ENCODE measurements at places on chromosomes 1 and 21.

GRCh38 chr21:27693376-27693775 is 726.5 kb upstream of the ADAMTS5 start:
- no peak for DNase-seq

DNA sequence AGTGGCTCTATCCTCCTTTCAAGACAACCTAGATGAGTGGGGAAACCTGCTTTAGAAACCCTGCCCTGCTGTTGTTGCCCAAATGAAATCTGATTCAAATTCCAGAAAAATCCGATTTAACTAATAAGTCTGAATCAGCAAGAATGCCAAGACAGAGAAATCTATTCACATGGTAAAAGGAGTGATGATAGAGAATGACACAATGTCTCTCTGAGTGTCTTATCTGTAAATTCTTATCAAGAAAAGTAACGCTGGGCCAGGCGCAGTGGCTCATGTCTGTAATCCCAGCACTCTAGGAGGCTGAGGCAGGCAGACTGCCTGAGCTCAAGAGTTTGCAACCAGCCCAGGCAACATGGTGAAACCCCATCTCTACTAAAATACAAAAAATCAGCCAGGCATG is 13.7 kb upstream of the GUCA2A start:
- DNase-seq = no peak

DNA sequence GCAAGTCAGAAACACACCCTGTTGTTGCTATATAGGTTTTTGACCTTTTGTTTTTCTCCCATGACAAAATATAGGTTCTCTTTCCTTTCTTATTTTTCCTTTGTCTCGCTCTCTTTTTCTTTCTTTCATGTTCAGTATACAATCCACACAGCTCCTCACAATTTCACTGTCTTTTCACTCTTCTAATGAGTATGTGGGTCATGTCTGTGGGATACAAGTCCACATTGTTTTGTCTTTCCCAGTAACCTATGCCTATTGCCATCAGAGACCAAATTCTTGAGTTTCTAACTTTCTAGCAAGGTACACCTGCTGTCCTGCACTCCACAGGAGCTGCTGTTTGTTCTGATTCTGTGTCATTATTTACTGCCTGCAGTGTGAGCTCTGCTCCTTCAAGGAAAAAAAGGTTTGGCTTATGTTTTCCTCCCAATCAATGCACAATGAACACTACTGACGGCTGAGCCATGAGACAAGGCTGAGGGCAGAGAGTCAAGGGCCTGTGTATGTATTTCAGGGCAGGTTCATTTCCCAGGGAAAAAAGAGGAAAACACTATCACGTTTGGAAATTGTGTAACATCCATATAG is 453.8 kb downstream of the NEGR1 start:
- DNase-seq = no peak

DNA sequence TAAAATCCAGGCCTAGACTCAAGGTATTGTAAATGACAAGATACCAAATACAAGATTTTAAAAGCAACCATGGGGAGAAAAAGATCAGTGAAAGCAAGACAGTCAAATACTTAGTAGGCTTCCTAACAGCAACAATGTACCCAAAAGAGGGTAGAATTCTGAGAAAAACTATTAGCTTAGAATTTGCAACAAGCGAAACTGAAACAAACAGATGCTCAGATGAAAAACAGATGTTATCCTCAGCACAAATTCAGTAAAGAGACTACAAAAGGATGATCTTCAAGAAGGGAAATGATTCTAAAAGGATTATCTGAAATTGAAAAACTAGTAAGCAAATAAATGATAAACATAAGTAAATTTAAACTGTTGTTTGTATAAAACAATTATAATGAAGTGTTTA is 40.0 kb downstream of the PDC start:
- DNase-seq = no peak

GRCh38 chr1:42938645-42939615 is 19.7 kb downstream of the SLC2A1 start:
- DNase-seq = no peak

GRCh38 chr1:2210786-2211185 is 16.2 kb upstream of the FAAP20 start:
- no peak for DNase-seq

- no peak for DNase-seq
These were observed 12.0 kb upstream of the GIPC2 start for GRCh38 chr1:78033797-78034172.

- DNase-seq = no peak
These were observed 403.6 kb downstream of the RRAGC start for GRCh38 chr1:38455829-38456530.

DNA sequence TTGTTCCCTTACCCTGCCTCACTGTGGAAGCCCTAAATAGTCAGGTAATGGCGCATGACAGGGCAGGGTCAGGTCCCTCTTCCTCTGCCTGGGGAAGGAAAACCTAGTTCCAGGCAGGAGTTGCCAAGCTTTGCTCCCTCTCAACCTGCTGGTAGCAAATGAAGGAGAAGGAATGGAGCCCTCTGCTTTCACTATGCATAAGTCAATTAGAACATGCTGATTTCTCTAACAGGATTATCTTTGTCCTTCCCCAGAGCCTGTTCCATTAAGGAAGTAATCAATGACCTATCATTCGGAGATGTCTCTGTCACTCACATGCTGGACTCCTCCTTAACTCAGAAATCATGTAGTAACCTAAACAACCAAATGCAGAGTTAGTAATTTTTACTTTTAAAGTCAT is 161.8 kb upstream of the NFIA start:
- DNase-seq = no peak

- no peak for DNase-seq
These were observed 278.0 kb downstream of the RGS7 start for GRCh38 chr1:241079047-241079446.

DNA sequence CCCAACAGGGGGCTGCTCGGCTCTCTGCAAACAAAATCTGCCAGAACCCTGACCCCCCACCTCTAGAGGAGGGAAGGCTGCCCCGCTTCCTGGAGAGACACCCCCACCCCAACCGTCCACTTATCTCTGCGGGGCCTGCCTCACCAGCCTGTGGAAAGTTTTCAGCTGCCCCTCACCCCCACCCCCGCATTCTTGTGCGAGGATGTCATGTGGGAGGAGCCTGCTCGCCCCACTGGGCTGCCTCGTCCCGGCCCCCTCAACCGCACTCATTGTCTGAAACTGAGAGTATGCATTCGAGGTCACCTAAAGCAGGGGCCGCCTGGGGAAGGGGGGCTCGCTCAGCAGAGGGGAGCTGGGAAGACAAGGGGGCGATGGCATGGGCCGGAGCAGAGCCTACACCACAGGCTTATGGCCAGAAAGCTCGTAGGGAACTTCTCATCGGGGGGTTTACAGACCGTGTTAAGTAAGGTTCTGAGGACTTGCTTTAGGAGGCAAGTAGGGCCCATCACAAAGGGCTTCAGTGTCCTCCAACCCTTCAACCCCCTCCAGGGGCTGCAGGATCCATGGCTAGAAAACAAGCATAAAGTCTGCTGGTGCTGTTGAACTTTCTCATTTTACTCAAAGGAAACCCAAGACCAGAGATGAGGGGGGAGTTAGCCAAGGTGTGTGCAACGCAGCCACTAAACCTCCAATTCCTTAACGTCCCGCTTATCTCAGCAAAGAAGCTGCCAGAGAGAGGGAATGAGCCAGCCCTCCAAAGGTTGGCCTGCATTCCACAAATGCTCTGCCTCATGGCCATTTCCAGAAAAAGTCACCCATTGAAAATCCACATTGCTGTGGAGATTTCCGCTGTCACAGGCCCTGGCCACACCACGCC is 9.4 kb downstream of the EPHA2 start:
- no peak for DNase-seq

DNA sequence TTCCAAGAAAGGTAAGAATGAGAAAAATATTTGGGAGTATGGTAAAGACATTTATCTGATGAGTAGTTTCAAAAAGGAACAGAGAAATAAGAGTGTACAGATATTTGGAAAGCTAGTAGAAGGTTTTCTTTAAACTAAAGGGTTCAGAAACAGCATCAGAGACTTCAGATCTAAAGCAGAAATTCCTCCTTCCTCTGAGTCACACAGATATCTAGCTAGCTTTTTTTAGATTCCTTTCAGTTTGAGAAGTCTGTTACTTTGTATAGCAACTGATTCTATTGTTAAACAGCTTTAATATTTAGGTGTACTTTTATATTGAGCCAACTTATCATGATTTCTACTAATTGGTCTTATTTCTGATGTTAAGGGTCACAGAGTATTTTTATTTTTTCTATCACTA is 4.7 kb downstream of the AMY2B start:
- no peak for DNase-seq

GRCh38 chr1:154193821-154194220 is 1.9 kb upstream of the TPM3 start:
- DNase-seq = no peak

DNA sequence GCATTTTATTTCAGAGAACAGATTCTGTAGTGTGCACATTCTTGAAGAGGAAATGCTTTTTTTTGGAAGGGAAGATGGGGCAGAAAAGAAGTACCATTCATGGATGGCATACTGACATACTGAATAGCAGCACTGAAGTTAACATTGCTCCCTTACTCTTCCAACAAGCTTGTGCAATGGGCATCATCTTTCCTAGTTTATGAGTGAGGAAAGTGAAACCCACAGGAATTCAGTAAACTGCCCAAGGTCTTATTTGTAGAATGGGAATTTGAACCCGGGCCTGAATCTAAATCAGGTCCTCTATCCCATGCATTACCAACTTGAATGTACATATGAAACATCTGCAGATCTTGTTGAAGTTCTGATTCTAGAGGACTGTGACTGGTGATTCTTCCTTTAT is 215.7 kb upstream of the FGGY start:
- no peak for DNase-seq

GRCh38 chr1:158951956-158952355 is 20.6 kb downstream of the PYHIN1 start:
- no peak for DNase-seq

- no peak for DNase-seq
These were observed 96.0 kb downstream of the NOS1AP start for GRCh38 chr1:162165528-162165927.

- peak; percentile 35 for DNase-seq
These were observed 64.7 kb downstream of the SLC35A3 start for GRCh38 chr1:100034470-100034869.

GRCh38 chr1:89670163-89670562 is 37.2 kb downstream of the LRRC8C start:
- peak; percentile 85 for DNase-seq

- no peak for DNase-seq
These were observed 333.8 kb downstream of the ZP4 start for GRCh38 chr1:237556911-237557310.

GRCh38 chr21:26087223-26087918 is 83.2 kb downstream of the APP start:
- no peak for DNase-seq

GRCh38 chr1:4838231-4838630 is 183.8 kb downstream of the AJAP1 start:
- DNase-seq = no peak

DNA sequence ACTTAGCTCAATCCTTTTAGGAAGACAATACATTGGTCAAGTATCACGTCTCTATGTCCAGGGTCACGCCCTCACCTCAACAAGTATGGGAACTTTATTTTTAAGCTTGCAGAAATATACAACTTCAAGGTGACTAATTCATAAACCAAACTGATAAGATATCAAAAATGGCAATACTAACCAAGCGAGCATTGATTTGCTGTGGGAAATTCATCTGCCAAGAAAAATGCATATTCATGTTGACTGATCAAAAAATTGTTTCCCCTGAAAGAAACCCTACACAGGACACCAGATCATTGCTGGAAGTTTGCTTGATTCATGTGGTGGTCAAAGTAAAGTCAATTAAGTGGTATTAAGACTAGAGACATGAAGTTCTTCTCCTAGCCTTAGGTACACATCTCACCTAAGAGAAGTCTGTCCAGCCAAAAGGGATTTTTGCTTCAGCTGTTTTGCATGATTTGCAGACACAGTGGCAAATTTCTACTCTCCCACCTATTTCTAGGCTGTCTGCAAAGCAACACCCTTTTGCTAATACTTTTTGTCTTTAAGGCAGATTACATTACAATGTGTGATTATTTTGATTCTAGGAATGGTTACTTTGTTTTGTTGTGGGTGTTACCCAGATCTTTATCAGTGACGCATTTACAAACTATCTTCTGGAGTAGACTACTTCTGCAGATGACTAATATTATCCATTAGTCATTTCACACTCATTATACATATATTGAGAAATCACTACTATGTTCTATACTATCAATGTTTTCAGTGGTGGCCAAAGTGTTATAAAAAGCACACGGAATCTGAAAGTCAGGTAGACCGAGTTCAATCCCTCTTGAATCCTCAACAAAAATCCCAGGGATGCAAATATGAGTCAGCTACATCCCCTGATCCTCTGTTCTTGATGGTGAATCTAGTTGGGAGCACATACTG is 12.4 kb downstream of the SAMSN1 start:
- DNase-seq = peak; percentile 86

DNA sequence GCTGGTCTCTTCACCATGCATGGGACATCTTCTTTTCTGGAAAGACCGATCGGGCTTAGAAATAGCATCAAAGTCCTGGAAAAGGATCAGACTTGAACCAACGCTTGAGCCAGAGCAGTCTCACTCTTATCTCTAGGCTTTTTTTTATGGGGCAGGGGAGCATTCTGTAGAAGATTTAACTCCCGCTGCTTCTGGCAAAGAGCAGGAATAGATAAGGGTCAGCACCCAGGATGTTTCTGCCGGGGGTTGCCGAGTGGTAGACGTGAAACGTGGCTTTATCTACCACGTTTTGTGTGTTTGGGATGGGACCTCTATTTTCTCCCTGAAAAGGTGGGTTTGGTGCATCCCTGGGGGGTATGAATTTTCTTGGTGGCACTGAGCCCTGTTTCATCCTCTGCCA is 18.8 kb downstream of the SPSB1 start:
- DNase-seq = no peak

DNA sequence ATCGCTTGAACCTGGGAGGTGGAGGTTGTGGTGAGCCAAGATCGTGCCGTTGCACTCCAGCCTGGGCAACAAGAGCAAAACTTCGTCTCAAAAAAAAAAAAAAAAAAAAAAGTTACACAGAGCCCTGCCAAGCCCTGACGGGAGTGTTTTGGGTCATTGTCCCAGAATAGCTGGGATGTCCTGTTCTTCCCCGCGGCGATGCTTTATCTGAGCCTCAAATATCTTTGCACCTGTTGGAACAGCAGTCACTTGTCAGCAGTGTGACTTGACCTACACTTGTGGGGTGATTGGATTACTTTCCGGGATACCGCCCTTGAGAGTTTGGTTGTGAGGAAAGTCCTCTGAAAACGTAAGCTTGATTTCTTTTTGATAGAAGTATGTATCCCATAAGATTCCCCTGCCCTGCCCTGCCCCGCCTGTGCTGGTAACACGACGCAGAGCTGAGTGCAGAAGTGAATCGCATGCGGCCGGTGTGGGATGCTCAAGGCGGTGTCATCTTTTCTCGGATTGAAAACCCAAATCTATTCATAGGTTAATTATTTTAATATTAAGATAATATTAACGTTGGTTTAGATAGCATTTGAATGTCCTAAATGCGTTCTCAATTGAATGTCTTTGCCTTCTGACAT is 50.9 kb downstream of the PCNT start:
- no peak for DNase-seq

GRCh38 chr1:234902774-234903547 is 225.7 kb downstream of the TOMM20 start:
- no peak for DNase-seq
